Left ventricle myocardium superior (tissue), 1 donor: ENCODE measurements at places on chromosomes 1 and 21. TPM values are rescaled to one million over a fixed set of nuclear protein-coding genes. Genes with fewer than 3 reads are reported as not detected.

GRCh38 chr1:20472860-20473711 lies 12.9 kb downstream of the CAMK2N1 start:
- peak; percentile 82 for DNase-seq

DNA sequence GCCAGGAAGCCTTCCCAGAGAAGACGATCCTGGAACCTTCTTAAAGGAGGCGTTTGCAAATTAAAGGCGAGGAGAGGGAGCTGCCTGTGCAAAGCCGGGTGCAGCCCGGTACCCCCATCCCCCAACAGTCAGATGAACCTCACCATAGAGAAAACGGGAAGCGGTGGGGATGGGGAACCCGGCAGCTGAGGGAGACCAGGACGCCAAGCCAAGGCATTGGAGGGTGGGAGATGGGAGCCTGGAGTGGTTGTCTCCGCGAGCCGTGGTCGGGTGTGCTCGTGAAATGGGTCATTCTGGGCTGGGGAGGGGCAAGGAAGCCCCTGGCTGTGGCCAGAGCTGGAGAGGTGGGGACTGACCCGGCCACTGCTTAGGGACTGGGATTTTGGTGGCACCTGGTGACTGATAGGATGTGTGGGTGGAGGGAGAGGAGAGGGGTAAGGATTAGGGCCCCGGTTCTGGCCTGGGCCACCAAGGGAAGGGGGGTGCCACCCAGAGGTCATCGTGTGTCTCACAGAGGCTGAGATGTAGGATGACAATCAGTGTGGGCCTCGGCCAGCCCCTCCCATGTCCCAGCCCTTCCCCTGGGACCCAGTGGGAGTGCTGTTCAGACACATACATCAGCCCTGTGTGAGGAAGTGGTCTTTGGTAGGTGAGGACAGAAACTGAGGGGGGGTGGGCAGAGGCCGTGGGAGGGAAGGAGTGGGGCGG lies 676 bp upstream of the PADI2 start:
- no peak for DNase-seq

GRCh38 chr1:56978819-56979218 lies 13.0 kb upstream of the C8B start:
- DNase-seq, result no peak

GRCh38 chr1:160575112-160575664 lies 4.1 kb downstream of the CD84 start:
- no peak for DNase-seq

DNA sequence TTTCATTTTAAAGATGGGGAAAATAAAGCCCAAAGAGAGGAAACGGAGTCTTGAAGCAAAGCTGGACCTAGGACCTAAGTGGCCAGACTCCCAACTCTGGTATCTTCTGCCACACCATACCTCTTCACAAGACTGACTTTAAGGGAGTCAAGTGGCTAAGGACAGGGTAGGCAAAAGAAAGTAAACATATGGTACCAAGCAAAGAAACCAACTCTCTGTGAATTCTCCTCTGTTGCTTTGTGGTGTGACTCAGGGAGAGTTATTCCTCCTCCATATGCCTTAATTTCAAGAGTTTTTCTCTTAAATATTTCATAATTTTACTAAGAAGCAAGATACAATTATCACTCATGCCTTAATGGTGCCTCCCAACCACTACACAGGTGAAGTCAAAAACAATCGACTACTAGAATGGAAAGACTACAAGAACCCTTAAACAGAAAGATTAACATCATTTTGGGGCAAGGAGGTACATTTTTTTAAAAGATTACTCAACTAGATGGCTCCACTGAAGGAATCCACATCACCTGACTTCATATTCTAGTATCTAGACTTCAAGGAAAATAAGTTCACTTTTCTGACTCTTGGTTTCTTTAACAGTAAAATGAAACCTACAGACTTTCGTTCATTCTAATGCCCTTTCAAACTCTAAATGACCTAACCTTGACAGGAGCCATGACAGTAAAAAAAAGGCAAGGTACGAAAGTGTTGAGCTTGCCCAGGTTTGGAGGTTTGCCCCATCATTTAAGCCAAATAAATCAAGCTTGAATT lies 44.2 kb downstream of the LUZP1 start:
- DNase-seq, result no peak

DNA sequence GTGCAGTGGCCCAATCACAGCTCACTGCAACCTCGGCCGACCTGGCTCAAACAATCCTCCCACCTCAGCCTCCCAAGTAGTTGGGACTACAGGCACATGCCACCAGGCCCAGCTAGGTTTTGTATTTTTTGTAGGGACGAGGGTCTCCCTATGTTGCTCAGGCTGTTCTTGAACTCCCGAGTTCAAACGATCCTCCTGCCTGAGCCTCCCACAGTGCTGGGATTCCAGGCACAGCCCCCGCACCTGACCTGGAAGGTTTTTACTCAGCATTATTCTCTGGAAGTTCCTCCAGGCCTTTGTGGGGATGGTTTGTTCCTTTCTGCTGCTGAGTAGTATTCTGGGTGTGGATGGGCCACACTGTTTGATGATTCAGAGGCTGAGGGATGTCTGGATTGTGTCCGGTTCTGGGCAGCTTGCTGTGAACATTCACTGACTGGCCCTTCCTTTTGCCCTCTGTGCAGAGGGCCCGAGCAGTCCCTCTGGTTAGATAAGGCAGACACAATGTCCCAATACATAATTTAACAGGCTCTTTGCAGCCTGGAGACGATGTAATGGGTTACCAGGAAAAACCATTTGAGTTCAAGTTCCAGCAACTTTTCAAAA lies 6.0 kb upstream of the TRAPPC10 start:
- DNase-seq, result peak; percentile 54

GRCh38 chr1:85406887-85407533 lies 57.9 kb downstream of the DDAH1 start:
- no peak for DNase-seq

DNA sequence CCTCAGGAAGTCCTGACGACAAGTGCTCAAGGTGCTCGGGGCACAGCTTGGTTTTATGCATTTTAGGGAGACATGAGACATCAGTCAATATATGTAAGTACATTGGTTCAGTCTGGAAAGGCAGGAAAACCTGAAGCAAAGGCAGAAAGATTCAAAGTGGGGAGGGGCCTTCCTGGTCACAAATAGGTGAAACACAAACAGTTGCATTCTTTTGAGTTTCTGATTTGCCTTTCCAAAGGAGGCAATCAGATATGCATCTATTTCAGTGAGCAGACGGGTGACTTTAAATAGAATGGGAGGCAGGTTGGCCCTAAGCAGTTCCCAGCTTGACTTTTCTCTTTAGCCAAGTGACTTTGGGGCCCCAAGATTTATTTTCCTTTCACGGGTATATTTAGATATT lies 8.9 kb upstream of the RNF187 start:
- no peak for DNase-seq

DNA sequence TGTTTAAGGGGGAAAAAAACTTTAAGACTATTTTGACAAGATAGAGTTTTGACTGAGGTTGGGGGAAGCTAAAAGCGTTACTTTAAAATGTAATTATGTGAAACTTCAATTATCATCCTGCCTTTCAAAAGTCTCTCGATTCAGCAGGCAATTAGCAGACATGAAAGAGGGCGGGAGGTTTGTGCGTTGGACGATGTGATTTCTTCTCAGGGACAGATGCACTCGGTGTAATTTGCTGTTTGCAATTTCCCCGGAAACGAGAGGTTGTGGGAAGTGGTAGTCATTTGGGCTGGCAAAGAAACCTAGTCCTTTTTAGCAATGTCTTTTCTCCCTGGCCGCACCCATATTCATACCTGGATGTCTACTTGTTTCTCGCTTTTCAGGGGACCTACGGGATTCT lies 27.1 kb downstream of the KAZN start:
- no peak for DNase-seq

The TDRD10 gene
- 1.9 TPM for total RNA-seq

The NGF gene
- 3.2 TPM for total RNA-seq

The AMY2A gene
- not detected for total RNA-seq

The VASH2 gene
- 1.0 TPM for total RNA-seq

The TBX15 gene
- 0.64 TPM for total RNA-seq

The SPRR2B gene
- total RNA-seq, result not detected

The PPIAL4G gene
- not detected for total RNA-seq

The CACNA1S gene
- total RNA-seq, result not detected
